ENCODE measurements at places on chromosomes 6 and 20.

DNA sequence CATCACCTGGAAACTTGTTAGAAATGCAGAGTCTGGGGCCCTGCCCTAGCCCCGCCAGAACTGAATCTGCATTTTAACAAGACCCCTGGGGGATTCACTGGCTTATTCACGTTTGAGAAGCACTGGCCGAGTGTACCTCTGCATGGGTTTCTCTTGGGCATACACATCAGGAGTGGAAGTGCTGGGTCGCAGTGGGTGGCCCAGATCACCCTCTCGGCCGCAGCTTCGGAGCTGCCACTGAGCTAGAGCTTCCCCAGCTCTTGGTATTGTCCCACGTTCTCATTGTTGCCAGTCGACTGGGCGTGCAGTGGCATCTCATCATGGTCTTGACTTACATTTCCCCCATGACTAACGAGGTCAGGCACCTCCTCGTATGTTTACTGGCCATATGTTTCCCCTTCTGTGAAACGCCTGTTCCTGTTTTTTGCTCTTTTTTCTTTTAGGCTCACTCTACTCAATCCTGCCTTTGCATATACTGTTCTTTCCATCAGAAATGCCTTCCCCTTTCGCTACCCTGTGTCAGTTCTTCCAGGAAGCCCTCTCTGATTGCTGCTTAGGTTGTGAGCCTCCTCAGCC, 3.0 kb upstream of the DLGAP4 start:
- DNase-seq = no peak

- no peak for DNase-seq
These were observed 8.3 kb downstream of the FAM110A start for GRCh38 chr20:841568-842546.

DNA sequence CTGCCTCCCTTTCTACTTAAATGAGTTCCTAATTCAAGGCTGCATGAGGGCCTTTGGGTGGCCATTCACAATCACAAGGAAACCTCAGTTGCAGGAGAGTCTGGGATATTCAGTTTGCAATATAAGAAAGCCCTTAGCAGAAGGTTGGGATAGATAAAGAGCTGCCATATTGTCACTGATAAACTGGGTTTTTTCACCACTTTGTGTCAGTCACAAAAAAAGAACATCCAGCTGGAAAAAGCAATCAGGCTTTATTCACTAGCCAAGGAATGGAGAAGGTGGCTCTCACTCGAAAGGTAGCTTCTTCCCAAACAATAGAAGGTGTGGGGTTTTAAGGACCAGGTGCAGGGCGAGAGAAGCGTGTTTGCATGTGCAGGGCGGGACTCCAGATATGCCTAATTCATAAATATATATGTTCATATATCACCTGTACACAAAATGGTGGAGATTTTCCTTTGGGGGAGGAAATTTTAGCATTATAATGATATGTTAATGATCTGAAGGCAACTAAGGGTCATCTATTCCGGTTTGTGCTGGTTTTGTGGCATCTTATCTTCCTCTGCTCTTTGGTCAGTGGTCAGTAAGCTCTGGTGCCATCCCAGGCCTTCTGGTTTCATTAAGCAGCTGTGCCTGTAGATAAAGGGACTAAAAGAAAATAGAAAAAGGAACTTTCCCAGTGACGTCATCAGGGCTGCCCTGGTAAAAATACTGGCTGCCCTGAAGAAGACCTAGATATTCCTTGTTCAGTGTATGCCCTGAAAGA, 97.1 kb upstream of the IYD start:
- no peak for DNase-seq

DNA sequence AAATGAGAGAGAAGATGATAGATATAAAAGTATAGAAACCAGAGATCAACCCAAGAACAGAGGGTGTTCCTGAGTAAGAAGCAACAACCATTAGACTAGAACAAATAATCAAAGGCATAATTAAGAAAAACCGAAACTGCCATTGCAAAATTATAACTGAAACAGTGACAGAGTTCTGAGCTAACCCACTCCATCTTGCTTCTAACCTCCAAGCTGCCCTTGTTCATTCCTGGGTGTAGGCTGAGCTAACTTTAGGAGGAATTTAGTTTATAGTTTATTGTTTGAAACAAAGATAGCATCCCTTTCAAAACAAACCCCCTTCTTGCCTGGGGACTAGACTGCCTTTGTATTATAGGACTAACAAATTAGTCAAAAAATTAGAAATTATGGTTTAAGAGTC, 56.1 kb upstream of the PRND start:
- no peak for DNase-seq

DNA sequence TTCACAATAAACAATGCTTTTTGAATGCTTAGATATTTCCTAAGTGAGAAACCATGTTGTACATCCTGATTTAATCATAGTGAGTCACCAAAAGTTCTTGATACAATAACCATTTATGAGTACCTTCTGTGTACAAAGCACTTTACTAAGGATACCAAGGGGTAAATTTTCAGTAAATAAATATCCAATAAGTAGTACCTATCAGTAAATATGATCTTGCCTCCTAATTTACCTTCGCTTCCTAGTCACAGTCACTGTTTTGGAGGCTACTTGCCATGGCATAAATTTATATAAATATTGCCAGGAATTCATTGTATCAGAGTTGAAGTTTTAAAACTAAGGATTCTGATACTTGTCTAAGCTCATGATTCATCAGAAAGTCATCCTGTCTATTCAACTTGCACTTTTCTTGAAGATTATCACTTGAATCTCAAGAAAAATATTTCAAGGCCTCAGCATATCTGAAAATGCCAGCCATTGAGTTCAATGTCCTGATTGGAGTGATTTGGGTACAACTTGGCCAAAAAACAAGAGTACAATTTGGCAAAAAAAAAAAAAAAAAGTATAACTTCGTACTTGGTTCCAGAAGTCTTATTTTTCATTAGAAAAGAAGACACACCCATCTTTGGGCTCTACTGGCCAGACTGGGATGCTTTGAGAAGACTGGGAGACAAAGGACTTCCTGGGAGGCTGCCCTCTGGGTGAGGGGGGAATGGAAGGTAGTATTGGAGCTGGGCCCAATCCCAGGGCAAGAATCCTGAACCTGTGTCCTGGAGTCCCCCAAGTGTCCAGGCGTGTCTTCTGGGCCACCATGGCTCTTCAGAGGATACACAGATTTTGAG, 32.8 kb downstream of the RAB22A start:
- no peak for DNase-seq

GRCh38 chr6:39153766-39154397, 38.9 kb upstream of the SAYSD1 start:
- DNase-seq = no peak
